Cortex of kidney (tissue), 1 donor: ENCODE measurements at places on chromosomes 13 and 19.

- DNase-seq: no peak
These were observed 230.9 kb downstream of the TEX29 start for GRCh38 chr13:111551204-111551820.

GRCh38 chr13:99315186-99315585 is 8.0 kb upstream of the GPR183 start:
- no peak for DNase-seq

GRCh38 chr19:35642312-35642711 is 767 bp downstream of the ETV2 start:
- DNase-seq: no peak

DNA sequence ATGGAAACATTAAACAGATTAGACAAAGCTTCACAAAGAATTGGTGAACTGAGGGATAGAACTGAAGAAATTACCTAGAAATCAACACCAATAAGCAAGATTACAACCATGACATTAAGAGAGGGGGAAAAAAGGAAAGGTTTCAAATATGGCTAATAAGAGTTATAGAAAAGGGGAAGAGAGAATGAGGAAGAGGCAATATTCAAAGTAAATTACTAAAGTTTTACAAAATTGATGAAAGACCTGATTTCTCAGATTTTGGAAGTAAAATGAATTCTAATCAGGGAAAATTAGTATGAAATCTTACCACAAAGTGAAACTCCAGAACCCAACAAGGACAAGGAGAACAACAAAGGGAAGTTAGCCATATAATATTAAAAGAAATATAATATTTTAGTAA is 187.4 kb downstream of the NBEA start:
- no peak for DNase-seq

DNA sequence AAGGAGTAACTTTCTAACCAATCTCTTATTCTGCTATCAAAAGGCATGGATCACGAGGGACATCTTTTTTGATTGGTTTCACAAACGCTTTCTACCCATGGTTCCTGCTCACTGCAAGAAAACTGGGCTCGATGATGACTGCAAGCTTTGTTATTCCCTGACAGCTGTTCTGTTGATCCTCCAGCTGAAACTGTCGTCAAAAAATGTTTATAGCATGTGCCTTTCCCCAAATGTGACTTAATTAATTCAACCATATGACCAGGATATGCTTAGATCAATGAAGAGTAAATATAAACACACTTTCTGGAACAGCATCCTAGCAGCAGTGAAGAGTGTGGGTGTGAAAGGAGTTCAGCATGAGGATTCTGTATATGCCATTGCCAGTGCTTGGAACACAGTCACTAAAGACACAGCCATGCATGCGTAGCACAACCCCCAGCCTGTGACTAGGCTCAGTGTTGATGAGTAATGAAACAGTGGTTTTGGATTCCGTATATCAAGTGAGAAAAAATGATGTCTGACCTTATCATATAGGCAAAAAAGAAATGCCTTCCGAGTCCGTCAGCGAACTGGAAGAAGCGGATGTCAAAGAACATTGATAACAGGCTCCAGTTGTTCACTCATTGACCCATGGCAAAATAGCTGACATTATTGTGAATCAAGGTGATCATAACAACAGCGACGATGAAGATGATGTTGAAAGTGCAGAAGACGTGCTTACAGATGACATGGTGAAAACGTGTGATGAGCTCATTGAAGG is 347.4 kb downstream of the FGF9 start:
- DNase-seq: no peak

- no peak for DNase-seq
These were observed 3.3 kb downstream of the LYL1 start for GRCh38 chr19:13099073-13099999.

DNA sequence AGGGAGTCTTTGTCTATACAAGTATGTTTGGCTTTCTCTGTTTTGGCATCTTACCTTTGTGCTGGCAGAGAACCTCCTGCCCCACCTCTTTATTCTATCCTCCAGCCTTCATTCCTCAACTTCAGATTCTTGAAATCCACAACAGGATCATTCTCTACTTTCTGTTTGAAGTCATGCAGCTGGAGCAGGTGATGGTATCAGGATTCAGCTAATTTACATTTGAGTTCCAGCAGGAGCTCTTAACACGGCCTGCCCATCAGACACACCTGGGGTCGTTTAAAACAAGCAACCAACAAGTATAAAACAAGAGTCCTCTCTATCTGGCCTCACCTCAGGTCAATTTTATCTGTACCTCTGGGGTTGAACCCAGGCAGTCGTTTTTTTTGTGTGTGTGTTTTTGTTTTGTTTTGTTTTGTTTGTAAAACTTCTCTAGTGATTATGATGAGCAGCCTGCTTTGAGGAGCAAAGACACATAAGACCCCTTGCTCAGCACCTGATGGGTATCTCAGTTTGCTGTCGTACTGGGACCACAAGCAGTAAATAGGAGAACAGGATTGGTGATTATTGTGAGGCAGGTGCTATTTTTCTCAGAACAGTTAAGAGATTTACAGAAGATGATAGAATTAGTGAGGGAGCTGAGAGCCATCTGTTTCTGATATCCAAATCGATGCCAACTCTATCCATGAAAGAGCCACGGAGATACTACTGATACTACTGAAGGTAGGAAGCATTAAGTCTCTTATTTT is 78.4 kb downstream of the GPC6 start:
- no peak for DNase-seq

DNA sequence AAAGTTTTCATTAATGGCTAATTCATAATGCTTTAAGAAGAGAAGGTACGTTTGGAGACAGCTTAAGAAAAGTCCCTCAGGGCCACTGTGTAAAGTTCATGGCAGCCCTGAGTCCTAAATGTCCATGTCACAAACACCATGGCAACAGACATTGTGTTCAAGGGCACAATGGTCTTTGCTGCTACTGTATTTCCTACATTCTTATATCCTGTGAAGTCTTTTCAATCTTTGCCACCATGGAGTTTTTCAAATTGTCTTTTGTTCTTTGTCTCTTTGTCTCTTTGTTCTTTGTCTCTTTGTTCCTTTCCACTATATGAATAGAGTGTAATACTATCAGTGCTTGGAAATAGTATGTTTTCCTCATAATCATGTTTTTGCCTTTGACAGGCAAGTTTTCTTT is 178.8 kb downstream of the VWA8 start:
- no peak for DNase-seq

GRCh38 chr19:2059422-2060201 is 8.6 kb upstream of the MKNK2 start:
- no peak for DNase-seq

DNA sequence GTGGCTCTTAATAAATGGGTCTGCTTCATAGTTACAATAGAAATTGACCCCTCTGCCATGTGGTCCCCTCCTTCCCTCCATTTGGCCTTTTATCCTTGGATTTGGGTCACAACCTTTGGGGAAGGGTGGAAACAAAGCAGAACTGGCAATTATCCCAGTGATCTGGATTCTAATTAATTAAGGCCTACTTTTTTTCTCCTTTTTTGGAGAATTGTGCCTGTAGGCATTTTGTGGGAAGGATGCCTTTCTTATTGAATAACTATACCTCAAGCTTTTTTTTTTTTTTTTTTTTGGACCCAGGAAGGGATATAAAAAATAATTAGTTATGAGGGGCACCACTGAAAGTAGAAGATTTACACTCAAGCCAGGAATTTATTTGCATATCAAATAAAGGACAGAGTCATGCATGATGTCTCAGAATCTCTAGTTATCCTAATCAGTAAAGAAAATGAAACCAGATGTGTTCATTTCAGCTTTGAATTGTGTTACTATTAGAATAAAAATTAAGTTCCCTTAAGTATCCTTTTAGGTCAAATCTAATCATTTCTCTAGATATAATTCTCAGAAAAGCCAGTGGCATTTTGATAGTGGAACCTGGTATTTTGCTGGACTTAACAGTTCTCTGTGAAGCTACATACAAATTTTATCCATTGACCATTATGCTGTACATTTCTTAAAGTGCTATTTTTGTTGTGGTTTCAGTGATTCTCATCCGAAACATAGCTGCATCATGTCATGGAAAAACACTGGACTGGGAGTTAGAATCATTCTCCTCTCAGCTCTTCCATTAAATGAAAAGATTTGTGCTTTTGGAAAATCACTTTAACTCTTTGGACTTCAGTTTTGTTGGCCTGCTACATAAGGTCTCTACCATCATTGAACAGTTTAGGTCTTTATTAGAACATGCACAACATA is 129.3 kb downstream of the KCNRG start:
- no peak for DNase-seq

DNA sequence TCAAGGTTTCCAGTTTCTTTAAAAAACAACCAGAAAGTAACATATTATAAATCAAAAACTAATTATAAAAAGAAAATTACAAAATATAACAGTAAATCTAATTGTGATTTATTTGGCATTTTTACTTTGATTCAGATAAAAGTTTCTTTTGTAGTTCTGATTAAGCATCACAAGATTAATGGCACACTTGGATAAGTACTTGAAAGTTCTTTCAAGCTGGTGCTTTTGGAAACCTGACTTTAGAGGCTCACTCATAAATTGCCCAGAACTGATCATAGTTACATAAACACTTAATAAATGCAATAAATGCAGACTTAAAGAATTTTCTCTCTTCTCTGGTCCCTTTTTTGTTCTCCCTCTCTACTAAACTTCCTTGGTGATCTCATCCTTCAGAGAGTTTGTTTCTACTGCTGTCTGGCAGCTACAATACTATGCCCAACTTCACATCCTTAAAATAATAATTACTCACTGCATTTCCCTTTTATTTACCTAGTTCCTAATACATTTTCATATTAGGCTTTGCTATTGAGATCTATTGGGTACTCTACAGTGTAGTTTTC is 1417.0 kb downstream of the EFNB2 start:
- DNase-seq: no peak

- no peak for DNase-seq
These were observed 8.1 kb upstream of the PTBP1 start for GRCh38 chr19:788983-789700.

GRCh38 chr13:82847595-82847994 is 1034.7 kb downstream of the SLITRK1 start:
- DNase-seq: no peak

GRCh38 chr13:76383676-76384461 is 502.3 kb downstream of the KCTD12 start:
- no peak for DNase-seq

- no peak for DNase-seq
These were observed 89.3 kb downstream of the NUFIP1 start for GRCh38 chr13:44899967-44900366.

DNA sequence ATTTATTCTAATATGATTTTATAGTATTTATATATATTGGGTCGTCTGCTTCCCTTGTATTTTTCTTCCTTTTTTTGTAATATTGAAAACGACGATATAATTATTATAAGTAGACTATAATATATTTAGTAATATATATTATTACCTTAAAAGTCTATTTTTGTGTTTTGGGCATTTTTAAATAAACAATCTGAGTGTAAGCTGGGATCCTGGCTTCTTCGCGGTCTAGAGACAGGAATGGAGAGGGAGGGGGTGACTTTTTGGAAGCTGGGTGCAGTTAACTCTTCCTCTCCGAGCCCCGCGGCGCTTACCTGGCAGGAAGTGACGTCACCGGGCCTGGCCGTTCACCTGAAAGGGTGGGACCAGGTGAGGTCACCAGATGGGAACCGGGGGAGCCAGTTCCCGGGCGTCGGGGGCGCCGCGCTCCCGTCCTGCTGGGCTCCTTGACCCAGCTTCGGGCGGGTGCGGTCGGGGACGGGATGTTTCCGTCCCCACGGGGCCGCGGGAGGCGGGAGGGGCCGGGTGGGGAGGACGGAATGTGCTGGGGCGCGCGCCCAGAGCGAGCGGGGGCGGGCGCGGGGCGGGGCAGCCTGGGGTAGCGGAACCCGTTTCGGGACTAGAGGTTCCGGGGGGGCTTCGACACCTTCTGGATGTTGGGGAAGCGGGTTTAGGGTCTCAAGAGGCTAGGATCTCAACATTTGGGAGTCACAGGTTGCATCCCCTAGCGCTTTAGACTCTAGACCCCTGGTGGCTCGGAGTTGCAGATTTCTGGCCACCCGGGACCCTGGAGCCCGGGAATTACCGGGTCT is 2.8 kb downstream of the ZFP36 start:
- peak; percentile 86 for DNase-seq

- DNase-seq: no peak
These were observed 8.3 kb upstream of the ZNF14 start for GRCh38 chr19:19741184-19741583.

- no peak for DNase-seq
These were observed 44.4 kb upstream of the USE1 start for GRCh38 chr19:17170538-17171297.

- no peak for DNase-seq
These were observed 17.0 kb downstream of the POU2F2 start for GRCh38 chr19:42115219-42115618.

DNA sequence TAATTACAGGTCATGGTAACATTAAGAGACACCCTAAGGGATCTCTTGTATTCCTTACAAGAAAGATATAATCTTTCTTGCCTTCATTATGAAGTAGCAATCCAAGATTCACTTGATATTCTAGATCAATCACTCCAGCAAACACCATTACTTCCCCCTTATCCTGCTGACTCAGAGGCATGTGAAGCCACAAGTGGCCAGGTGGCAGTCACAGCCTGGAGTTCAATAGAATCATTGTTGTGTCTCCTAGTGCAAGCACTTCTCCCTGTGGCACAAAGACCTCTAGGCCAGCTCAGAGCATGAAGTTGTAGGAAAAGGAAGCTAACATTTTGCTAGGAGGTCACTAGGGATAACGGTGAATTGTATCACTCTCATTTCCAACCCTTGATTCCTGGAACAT is 864.3 kb upstream of the ATXN8OS start:
- DNase-seq: no peak

DNA sequence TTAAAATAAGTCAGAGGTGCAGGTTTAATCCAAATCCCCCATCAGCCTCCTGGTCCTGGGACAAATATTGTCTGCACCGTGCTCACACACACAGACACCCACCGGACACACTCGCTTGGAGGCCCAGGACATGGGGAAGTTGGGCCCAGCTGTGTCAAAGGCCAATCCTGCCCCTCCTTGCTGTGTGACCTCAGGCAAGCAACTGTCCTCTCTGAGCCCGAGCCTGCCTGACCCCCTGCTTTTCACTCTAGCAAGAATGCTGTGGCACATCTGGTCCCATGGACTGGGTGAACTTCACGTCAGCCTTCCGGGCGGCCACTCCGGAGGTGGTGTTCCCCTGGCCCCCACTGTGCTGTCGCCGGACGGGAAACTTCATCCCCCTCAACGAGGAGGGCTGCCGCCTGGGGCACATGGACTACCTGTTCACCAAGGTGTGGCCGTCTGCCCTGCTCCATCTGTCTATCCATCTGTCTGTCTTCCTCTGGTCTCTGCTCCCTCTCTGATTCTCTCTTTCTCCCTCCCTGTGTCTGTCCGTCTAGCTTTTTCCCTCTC is 9.3 kb downstream of the UPK1A start:
- DNase-seq: no peak
